ENCODE measurements at places on chromosomes 16 and 17. TPM values are rescaled to one million over a fixed set of nuclear protein-coding genes. Genes with fewer than 3 reads are reported as not detected.

DNA sequence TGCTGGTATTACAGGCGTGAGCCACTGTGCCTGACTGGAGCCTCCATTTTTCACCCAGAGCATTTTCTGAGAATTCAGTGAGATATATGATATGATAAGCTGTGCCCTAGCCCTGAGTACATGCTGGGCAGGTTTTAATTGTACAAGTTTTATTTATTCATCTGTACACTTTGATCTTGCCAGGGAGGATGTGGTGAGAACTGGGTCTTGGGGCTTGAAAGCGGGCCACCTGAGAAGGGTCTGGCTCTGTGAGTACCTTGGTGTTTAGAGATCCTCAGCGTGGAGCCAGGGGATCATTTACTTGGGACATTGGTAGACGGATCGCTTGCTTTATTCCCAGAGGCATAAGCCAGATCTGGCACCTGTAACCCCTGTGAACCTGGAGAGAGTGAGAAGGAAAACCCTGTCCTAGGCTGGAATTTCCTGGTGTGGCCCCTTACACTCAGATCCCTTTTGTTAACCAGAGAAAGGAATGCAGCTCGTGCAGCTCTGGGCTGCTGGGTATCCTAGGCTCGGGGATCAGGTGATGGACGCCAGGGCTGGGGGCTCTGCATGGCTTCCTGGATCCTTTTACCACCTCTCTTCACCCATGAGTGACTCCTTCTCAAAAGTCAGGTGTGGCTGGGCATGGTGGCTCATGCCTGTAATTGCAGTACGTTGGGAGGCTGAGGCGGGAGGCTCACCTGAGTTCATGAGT, 91.9 kb downstream of the ABCC1 start:
- no peak for DNase-seq

- no peak for DNase-seq
These were observed 15.0 kb downstream of the HASPIN start for GRCh38 chr17:3738562-3739295.

DNA sequence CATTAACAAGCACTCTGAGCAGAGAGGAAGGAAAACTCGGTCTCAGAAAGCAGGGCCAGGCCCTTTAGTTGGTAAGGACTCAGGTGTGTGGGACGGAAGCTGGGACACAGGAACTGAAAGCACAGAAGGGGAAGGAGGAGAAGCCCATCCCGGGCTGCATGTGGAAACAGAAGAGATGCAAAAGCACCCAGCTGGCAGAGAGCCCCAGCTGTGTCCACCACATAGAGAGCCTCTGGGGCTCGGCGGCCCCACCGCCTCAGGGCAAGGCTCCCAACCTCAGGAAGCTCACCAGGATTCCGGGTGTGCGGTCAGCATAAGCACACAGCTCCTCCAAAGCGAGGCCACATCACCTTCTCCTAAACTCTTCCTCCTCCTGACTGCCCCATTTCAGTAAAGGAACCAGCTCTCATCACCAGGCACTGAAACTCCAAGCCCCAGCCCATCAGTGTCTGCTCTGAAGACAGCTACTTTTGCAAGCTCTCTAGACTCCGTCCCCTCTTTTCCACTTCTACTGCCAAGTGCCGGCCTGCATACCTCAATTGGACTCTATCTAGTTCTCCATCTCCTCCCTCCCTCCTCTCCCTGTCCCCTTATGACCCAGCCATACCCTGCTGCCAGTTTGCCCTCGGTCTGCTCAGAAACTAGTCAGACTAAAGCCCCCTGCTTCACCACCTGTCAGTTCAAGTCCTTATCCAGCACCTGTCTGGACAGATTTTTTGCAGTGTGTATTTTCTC, 6.0 kb downstream of the ST3GAL2 start:
- no peak for DNase-seq

DNA sequence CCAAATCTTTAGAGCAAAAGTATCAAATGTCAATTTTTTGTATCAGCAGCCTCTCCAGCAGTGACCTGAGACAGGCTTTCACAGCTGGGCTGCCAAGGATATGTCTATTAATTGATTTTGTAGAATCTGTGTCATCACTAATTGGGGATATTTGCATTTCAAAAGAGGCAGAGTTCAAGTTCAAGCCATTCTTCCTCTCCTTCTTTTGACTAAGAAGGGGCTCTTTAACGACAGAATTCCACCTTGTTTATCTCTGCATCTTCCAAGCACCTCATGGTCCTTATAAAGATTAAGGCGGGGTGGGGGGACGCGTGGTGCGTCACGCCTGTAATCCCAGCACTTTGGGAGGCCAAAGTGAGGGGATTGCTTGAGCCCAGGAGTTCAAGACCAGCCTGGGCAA, 15.2 kb upstream of the BHLHA9 start:
- no peak for DNase-seq

GRCh38 chr17:29617481-29618271, 5.0 kb downstream of the CORO6 start:
- no peak for DNase-seq

DNA sequence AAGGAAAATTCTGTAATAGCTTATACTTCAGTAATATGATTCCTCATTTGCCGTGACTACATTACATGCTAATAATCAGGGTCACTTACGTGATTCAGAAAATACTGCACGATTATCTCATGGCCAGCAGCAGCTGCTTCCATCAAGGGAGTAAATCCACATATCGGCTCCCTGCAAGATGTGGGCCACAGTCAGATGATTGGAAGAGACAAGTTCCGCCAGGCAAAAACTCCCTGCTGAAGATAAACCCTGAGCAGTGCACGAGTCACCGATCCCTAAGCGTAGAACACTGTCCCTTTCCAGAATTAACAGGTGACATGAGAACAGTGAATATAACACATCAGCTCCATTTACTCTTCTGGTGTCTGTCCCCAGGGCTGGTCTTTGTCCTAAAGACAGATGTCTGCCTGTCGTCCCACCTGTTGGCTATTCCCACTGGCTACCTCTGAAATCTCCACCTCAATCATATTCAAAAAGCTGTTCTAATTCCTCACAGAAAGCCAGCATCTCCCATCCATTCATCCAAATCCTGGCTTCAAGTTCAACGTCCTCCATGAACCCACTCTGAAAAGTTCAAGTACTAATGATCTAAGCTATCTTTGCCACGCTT, 9.3 kb downstream of the ANKS3 start:
- no peak for DNase-seq

GRCh38 chr16:13307255-13307654, 405.9 kb downstream of the SHISA9 start:
- DNase-seq = no peak

The SPATA32 gene
- 0.16 TPM for polyA plus RNA-seq

The ERCC4 gene
- polyA plus RNA-seq = 12.6 TPM

The KAT2A gene
- 55.0 TPM for polyA plus RNA-seq
